Lower leg skin (tissue), 4 donors: ENCODE measurements at places on chromosomes 11 and 22.

- DNase-seq, result no peak
Observed at GRCh38 chr22:44086271-44087088, 62.4 kb downstream of the PARVB start.

GRCh38 chr11:122287401-122287800 is 171.4 kb upstream of the BLID start:
- no peak for DNase-seq

DNA sequence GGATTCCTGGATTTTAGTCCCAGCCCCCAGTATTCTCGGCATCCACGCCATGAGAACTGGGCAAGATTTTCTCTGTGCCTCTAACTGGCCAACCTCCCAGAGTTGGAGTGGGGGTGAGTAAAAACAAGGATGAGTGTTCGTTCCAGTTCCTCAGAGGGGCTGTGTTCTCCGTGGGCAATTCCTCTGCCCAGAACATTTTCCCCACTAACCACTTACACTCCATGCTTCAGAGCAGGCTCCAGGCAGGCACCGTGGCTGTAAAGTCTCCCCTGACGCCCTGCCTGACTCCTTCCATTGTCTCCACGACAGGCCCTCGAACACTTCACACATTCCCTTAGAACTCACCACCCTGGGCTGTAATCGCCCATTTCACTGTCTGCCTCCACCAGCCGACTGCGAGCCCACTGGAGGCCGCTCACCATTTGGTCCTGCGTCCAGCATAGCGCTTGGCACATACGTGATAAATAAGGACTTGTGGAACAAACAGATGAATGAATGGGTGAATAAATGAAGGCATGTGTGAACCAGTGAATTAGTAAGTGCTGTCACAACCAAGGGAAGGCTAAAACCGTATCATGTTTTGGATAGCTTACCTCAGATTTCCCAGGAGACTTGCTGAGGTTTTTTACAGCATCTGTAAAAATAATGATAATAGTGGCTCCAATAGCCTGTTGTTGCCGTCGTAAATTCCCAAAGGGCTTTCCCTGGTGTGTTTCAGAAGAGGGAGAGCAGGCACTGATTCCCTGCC is 6.1 kb downstream of the APLNR start:
- DNase-seq, result no peak

DNA sequence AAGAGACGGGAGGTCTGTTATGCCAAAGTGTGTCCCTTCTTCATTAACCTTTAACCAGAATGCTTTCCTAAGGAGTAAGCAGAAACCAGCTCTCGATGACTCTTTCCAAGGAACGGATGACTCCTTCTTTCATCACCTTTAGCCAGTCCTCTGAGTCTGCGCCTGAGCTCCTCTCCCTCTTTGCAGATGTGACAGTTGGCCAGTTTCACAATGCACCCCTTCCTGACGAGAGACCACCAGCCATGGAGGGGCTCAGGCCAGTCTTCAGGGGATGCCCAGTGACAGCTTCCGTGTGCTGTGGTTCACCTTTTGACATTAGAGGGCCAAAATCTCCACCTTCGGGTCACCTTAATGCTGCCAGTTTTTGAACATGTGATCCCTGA is 826.1 kb downstream of the TBC1D22A start:
- DNase-seq, result peak; percentile 77

GRCh38 chr22:30198152-30198825 is 48.3 kb downstream of the LIF start:
- DNase-seq, result no peak

- peak; percentile 36 for DNase-seq
Observed at GRCh38 chr11:14554959-14555358, 34.8 kb upstream of the PSMA1 start.

DNA sequence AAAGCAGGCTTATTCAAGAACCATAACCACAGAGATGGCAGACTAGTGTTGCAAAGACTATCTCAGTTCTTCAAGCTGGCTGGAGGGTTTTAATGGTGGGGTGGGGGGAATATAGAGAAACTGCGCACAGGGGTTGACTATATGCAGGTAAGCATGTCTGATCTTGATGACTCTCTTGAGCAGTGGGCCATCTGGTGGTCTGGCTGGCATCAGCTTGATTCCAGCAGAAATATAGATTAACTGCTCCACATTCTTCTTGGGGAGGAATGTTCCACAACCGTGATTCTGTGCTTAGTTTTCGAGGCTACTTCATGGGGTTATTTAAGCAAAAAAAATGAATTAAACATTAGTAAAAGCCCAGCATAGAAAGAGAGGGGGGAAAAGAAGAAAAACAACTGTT is 158.8 kb upstream of the PGR start:
- DNase-seq, result no peak

GRCh38 chr11:855330-855674 is 12.7 kb downstream of the TSPAN4 start:
- DNase-seq, result no peak

- DNase-seq, result no peak
Observed at GRCh38 chr22:27473533-27473932, 328.0 kb downstream of the MN1 start.

GRCh38 chr22:38569181-38569971 is 607 bp downstream of the DMC1 start:
- no peak for DNase-seq

DNA sequence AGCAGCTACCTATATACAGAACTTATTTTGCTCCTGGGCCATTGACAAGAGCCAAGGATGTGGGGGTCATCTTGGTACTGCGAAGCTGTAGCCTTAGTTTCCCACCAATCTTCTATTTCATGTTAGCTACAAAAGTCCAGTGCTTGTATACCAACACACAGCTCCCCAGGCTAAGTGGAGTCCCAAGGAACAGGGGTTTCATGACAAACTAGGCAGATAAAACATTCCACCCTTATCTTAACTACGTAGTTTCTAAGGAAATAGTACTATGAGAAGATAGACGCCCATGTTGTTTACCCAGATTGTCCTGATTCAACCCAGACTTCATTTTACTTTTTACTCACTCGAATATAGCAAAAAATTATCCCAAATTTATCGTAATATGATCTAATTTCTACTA is 218.5 kb downstream of the DYNC2H1 start:
- DNase-seq, result no peak

DNA sequence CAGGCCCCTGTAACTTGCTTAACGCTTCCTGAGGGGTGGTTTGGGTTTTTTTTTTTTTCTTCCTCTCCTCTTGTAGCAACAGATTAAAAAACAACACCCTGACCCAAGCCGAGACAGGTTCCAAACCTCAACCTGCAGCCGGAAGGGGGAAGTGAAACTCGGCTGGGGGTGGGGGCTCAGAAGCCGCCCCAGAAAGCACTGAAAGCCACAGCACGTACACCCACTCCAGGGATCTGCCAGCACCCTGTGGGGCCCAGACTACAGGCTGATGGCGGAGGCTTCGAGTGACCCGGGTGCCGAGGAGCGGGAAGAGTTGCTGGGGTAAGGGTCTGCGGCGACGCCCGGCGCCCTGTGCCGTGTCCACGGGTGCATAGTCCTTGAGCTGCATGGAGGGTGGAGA is at the start of gene LSP1:
LSP1 (plus strand) TSS at position 208 of the 400 bp plus-strand sequence; CDS start at position 269, 61 bp downstream.
- no peak for DNase-seq

DNA sequence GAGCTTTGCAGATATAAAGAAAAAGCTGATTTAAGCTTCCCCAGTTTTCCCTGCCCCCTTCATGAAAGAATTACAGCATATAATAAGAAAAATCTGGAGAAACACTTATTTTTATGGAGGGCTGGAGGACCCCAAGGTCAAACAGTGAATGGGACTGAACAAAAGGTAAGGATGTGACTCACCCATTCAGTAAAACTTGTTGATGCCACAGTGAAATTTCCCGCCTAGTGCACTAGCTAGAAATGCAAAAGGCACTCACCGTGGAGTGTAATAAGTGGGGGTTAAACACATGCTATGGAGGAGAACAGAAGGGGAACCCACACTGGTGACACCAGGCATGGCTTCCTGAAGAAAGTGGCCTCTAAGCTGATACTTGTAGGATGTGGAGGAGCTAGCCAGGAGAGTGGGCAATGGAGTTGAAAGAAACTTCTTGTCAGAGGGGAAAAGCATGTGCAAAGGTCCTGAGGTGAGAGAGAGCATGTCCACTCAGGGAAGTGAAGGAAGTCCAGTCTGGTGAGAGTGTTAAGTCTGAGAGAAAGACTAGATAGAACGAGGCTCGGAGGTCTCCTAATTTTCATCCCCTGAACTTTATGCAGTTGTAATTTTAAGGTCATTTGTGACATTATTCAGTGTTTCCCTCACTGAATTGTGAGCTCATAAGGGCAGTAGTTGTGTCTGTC is 77.1 kb downstream of the MIAT start:
- DNase-seq, result no peak

DNA sequence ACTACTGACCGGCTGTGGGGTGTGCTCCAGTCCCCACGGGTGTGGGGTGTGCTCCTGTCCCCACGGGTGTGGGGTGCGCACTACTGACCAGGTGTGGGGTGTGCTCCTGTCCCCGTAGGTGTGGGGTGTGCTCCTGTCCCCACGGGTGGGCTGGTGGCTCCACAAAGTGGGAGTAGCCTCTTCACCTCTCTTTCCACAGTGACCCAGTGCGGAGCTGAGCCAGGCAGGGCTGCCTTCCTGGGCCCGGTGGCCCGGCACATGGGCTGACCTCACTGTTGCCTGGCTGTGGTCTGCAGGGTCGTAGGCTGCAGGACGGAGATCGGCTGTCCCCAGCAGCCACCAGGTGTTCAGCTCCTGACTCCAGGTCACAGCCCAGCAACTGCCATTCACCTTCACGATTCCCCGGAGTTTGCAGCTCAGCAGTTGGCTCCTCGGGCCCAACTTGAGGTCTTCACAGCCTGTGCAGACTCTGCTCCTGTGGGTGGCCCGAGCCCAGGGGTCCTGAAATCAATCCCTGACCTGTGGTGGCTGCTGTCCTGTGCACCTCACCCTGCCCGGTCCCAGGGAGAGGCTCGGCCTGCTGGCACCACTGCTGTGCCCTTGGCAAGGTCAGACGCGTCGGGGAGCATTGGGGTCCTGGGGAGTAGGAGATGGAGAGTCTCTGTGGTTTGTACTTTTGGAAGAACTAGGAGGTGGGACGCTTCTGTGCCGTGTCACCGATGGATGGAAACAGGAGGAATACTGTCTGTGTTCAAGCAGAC is 414.3 kb downstream of the TBC1D22A start:
- DNase-seq, result peak; percentile 81

DNA sequence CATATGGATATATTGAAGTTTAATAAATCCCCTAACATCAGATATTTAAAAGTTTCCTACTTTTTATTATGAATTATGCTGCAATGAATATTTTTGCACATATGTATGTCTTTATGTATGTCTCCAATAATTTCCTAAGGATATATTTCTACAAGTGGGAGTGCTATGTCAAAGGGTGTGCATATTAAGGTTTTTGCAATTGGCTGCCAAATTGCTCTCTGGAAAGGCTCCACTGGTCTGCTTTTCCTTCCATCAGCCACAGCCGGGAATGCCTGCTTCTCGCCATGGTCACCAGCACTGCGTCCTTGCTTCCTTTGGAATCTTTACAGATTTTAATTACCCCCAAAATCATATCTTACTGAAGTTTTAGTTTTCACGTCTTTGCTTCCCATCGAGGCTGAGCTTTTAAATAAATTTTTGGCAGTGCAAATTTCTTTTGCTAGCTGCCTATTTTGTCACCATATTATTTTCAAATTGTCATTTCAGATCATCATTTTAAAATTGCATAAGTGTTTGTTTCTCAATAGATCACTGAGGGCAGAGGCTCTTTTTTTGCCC is 221.7 kb downstream of the SNX19 start:
- no peak for DNase-seq

DNA sequence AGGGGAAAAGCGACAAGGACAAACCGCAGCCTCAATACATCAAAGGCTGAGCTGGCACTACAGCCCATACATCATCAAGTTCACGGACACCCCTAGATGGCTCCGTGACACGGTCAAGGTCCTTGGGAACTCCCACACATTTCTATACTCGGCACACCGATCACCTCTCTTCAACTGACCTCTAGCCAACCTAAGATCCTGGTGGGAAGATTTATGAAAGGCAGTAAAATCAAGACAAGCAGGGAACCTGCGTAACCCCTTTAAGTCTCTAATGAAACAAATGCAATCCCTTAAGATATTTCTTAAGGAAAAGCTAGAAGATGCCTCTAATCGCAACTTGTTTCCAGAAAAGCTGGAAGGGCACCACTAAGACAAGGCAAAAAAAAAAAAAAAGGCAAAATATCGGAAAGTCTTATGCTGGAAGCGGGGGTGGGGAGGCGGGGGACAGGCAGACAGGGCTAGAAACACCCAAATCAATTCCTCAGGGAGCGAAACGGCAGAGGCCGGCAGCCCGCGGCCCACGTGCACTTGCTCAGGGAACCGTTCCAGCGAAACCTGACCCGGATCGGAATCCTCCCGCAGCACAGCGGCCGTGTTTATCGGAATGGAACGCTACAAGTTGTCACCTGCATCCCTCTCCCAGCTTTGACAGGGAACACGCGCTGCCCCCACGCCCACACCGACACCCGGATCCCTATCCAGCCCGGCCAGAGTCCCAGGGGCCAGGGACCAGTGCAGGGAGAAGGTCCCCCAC is 1.4 kb downstream of the ARHGAP20 start:
- peak; percentile 90 for DNase-seq

DNA sequence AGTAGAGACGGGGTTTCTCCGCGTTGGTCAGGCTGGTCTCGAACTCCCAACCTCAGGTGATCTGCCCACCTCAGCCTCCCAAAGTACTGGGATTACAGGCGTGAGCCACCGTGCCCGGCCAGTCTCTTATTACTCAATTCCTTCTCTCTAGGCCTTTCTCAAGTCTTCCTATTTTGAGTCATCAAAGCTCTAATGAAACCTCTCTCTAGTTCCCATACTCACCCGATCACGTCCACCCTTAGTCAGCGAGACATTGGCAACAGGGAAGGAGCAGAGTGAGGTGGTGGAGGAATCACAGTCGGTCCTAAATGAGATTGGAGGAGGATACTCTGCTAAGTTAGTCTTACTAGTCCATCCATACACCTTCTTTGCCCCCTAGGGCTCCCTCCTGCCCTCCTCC is 5.0 kb downstream of the BSCL2 start:
- DNase-seq, result no peak

- DNase-seq, result no peak
Observed at GRCh38 chr11:111937844-111938243, 701 bp downstream of the DIXDC1 start.

DNA sequence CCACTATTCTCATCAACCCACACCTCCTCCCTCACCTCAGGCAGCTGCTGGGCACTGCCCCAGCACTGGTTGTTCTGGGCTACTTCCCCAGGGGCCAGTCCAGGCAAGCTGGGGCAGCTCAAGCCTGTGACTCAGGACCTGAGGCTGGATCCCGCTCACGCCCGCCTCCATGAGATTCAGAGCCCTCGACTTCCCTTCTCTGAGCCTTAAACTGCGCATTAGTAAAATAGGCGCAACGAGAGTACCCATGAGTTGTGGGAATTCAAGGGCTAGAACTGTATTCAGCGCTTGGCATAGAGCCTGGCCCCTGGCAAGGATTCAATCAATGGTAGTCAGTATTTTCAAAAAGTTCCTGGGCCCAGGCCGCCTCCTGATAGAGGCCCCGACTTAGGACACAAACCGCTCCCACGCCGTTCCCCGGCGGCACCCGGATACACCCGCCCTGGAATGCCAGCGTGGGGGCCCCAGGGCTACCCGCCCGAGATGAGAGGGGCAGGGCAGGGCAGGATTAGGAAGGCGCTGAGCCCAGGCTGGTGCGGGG is 723 bp upstream of the CD82 start:
- DNase-seq, result peak; percentile 87
